ENCODE measurements at places on chromosomes 2 and 18.
A peak's percentile ranks its signal among the peaks of the same experiment; 100 is the strongest.

DNA sequence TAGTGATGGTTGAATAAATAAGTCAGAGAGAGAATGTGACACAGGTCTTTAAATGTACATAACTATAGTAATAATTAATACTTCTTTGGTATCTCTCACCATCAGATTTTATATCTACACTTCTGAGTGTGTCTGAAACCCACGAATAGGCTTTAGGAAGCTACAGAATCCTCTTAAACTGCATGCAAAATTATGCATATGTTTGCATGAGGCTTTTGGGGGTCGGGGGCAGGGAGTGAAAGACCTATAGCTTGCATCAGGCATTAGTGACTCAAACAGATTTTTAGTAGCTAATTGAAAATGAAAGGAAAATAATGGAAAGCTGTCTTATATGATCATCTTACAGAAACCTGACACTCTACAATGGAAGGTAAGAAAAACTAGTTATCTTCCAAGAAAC lies 14.9 kb downstream of the LRPPRC start:
- DNase-seq, result no peak

DNA sequence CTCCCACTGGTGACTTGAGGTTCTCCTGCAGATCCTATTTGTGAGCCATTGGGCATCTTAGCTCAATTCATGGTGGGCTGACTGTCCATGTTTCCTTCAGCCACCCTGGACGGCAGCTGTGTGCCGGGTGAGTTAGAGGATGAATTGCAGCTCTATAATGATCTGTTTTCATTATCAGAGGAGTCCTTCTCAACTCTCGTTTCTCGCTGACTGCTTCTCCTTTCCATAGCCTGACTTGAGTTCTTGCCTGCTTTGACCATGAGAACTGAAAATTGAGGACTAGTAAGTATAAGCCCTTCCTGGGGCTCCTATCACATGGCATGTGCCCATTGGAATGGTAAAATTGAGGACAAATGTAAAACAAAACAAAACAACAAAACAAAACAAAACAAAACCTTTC lies 121.8 kb downstream of the CDC42EP3 start:
- DNase-seq, result no peak

DNA sequence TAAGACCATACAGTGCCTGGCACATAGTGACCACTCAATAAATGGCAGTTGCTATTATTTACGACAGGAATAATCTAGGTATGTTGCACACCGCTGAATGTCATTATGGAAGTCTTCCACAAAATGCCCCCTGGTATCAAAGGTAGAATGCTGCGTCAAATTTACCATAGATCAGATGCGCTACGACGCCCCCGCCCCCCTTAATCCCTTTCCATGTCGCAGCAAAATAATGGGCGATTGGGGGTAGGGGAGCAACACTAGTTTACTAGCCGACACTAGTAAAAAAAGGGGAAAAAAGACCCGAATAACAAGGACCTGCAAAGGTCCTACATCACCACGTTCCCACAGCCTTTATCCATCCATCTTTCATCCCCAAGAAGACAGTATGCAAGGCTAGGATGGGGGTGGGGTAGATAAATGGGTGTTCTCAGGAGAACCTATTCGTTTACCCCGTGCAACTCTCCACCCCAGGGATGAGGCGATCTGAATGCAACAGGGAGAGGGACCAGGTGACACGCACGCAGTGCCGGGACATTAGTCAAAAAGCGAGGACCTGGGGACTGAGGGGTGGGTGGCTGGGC lies 455 bp downstream of the PREPL start:
- DNase-seq, result peak; percentile 30

DNA sequence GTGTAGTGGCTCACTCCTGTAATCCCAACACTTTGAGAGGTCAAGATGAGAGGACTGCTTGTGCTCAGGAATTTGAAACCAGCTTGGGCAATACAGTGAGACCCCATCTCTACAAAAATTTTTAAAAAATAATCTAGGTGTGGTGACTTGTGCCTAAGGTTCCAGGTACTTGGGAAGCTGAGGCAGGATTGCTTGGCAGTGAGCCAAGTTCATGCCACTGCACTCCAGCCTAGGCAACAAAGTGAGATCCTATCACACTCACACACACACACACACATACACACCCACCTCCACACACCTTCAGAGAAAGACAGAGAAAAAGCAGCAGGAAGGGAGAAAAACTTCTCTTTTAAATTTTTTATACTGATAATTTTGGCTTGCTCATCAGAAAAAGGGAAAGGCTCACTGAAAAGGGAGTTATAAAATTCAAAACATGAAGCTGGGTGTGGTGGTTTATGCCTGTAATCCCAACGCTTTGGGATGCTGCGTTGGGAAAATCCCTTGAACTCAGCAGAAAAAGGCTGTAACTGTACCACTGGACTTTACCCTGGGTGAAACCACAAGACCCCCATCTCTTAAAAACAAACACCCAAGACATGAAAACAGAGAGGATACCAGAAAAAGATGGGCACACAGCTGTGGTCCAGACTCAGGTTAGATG lies 25.7 kb downstream of the FAM168B start:
- no peak for DNase-seq

DNA sequence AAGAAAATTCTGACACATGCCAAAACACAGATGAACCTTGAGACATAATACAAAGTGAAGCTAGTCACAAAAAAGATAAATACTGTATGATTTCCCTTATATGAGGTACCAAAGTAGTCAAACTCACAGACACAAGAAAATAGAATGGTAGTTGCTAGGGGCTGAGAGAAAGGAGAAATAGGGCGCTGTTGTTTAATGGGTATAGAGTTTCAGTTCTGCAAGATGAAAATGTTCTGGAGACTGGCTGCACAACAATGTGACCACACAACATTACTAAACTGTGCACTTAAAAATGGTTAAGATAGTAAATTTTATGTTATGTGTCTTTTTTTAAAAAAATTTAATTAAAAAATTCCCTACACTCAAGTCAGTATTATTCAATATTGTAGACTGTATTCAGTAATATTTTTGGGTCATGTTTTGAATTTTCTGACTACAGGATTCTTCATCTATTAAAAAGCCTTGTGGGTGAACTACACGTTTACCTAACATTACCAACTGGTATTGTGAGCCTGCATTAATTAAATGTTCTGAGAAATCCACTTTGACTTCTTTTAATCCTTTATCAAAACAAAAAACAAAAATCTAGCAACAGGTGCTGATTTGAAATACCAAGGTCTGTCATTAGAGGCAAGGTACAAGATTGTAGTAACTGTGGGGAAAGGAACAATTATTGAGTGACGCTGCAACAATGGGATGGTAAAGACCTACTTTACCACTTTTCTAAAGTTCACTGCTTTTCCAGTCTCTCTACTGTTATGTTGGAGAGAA lies 140.8 kb upstream of the ZFP36L2 start:
- no peak for DNase-seq

All from tibial artery (tissue), 4 donors.